ENCODE measurements at places on chromosomes 4 and X.

DNA sequence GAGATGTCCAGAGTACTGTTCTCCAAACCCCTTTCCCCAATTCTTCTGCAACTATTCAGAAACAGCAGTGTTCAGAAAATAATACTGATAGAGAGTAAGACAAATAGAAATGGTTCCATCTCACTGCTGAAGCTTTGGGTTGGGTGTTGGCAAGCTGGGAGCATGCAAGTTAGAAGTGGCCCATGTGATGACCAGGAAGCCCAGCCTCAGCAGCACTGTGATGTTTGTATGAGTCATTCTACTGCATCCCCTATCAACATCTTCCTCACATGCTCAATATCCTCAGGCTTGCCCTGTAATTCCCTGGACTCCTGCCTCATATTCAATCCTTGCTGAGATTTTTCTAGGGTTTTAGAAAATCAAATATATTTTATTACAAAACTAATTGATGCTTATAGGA, 96.5 kb downstream of the CHRDL1 start:
- no peak for DNase-seq

DNA sequence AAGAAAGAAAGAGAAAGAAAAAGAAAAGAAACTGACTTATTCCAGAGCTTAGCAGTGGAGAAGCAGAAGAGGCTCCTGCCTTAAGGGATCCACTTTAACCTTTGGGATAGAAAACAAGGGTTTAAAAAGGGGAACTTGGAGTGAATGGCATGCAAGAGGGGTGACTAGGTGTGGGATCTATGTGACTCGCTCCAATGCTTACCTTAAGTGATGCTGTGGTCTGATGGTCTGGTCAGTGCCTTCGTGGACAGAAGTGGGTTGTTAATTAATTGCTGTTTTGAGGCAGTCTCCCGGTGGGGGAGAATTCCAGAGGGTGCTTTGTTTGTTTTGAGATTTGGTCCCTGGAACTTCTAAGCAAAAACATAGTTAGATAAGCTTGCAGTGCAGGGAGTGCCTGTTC, 21.1 kb upstream of the RHOXF1 start:
- DNase-seq = no peak

- no peak for DNase-seq
These were observed 57.5 kb upstream of the GIMD1 start for GRCh38 chr4:106426069-106426468.

GRCh38 chr4:77431546-77431945, 174.1 kb upstream of the CXCL13 start:
- no peak for DNase-seq

DNA sequence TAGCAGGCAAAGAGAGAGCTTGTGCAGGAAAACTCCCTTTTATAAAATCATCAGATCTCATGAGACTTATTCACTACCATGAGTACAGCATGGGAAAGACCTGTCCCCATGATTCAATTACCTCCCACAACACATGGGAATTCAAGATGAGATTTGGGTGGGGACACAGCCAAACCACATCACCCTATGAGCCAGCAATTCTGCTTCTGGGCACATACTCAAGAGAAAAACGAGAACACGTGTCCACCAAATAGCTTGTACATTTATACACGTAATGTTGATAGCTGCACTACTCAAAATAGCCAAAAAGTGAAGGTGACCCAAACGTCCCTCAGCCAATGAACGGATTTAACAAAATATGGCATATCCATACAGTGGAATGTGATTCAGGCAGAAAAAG, 94.5 kb upstream of the DHRSX start:
- no peak for DNase-seq

GRCh38 chrX:31099536-31100090, 27.8 kb upstream of the FTHL17 start:
- DNase-seq = no peak

GRCh38 chr4:67380154-67380553, 165.1 kb downstream of the CENPC start:
- no peak for DNase-seq

- no peak for DNase-seq
These were observed 12.4 kb upstream of the SETD7 start for GRCh38 chr4:139568206-139568955.
